ENCODE measurements at places on chromosomes 3 and 15.

GRCh38 chr15:49815526-49815925 lies 194.7 kb downstream of the DTWD1 start:
- no peak for DNase-seq

DNA sequence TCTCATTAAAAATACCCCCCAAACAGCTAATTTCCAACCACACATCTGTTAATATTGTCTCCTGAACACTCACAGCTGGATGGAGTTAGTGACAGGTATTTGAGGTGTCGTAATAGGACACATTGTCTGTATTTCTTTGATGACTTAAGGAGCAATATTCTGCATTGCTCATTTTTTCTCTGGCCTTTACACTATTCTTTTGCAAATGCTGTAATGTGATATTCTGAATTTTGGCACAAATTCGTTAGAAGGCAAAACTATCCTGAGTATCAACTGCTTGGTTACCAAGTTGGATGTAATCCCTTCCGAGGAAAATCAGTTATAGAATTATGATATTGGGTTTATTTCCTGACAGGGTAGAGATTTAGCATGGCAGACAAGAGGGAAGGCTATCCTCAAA lies 1030.2 kb downstream of the MCTP2 start:
- no peak for DNase-seq

GRCh38 chr3:138389144-138389601 lies 40.8 kb downstream of the MRAS start:
- no peak for DNase-seq

DNA sequence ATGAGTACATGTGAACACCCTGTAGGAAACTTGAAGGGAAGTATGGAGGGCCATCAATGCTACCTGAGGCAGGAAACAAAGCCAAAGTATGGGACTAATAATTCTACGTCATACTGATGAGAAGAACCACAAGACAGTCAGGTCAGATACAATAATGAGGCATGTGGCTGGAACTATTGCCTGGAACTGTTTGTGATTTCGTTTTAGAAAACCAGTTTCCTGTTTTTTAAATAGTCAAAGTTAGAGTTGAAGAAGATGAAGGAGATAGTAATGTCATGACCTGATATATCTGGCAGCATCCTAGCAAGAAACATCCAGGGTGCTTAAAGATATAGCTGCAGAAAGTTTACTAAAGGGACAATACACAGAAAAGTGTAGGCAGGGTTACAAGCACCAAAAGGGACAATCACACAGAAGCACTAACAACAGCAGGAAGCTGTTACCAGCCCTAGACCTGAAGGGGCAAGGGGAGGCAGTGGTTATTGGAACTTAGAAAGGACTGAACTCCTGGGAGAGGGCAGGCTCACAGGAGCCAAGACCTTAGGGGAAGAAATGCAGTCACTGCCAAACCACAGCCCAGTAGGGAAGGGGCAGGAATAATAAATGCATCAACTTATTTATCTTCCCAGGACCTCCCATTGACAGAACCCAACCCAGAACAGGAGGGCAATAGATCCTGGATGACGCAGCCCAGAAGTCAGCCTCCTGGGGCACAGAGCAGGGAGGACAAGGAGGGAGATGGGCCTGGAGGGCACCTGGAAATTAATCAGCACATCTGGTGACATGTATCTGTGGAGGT lies 302.1 kb upstream of the STT3B start:
- no peak for DNase-seq

DNA sequence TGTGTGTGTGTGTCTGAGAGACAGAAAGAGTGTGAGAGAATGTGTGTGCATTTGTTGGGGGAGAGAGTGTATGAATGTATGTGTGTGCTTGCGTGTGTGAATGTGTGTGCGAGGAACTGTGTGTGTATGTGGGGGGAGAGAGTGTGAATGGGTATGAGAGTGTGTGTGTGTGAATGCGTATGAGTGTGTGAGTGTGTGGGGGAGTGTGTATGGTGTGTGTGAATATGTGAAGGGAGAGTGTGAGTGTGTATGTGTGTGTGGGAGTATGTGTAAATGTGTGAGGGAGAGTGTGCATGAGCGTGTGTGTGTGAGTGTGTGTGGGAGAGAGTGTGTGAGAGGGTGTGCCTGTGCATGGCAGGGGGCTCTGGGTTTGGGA lies 79.8 kb upstream of the ABHD17C start:
- no peak for DNase-seq

GRCh38 chr3:174358252-174358651 lies 500.9 kb upstream of the NAALADL2 start:
- no peak for DNase-seq

- no peak for DNase-seq
These were observed 13.3 kb upstream of the PLSCR1 start for GRCh38 chr3:146557745-146558144.

GRCh38 chr3:72163809-72164634 lies 379.1 kb upstream of the PROK2 start:
- no peak for DNase-seq

- no peak for DNase-seq
These were observed 144.6 kb downstream of the VGLL4 start for GRCh38 chr3:11499144-11499543.

DNA sequence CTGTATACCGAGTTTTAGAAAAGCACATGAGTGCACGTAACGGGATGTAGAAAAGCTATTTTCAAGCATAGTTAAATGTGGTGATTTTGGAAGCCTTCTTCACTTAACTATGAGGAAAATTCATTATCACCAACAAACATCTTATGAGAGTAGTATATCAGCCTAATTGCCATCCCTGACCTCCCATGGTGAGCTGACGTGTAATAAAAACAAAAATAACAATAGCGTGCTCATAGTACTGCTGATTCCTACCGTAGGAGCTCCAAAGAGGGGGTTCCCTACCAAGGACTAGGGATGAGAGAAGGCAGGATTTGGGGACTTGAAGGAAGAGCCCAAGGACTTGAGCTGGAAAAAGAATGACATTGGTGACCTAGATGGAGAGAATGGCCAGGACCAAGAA lies 16.9 kb downstream of the ST8SIA2 start:
- no peak for DNase-seq

DNA sequence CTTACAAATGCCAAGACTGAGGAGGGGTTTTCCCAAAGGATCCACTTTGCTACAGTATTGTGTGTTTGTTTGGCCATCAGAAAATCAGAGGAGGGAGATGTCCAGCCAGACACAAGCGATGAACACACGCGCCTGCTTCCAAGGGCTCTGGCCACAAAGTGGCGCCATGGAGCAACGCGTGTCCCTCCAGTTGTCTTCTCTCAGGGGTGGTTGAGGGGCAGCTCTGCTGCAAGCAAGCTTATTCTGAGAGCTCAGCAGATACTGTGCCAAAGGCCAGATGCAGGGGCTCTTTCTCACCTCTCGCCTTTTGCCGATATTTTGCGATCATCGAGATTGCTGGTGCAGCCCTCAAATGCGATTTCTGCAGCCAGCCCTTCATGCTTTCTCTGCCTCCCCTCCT lies 88.9 kb upstream of the OSBPL11 start:
- no peak for DNase-seq

DNA sequence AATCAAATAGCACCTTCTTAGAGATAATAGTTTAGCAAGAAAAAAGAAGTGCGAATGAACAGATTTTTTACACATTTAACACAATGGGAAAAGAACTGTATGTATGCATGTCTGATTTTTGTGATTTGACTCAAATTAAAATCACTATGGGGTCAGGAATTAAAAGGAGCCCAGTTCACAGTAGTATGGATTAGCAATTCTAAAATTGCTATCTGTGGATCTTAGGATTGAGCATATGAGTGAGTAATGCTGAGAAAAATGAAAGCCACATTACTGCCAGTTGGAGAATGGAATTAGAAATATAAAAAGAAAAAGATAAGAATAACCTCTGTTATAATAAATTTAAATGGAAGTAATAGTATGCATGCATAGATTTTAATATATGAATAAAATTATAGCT lies 386.8 kb upstream of the PLSCR5 start:
- DNase-seq = no peak

GRCh38 chr3:62615258-62615849 lies 242.0 kb upstream of the FEZF2 start:
- DNase-seq = no peak

- DNase-seq = no peak
These were observed 418.5 kb downstream of the NSUN3 start for GRCh38 chr3:94481226-94481898.

DNA sequence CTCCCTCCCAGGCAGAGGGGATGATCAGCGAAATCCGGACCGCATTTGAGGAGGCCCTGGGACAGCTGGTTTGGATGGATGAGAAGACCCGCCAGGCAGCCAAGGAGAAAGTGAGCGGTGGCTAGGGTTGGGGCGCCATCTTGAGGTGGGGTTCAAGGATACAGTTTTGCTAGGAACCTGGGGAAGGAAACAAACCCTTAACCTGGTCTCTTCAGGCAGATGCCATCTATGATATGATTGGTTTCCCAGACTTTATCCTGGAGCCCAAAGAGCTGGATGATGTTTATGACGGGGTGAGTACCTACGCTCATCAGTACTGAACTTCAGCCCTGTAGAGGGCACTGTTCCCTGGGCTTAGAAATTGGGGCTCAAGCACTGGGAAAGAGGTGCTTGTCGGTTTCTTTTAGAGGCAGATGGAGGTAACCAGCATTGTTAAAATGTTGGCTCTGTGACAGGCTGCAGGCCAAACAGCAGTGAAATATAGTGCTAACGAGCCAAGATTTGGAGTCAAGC lies 9.6 kb upstream of the PSMD2 start:
- peak; percentile 15 for DNase-seq

GRCh38 chr3:86990734-86991481 lies at the start of gene VGLL3:
VGLL3 (minus strand) TSS chr3:86991149; CDS start chr3:86990743, 406 bp downstream.
- no peak for DNase-seq

DNA sequence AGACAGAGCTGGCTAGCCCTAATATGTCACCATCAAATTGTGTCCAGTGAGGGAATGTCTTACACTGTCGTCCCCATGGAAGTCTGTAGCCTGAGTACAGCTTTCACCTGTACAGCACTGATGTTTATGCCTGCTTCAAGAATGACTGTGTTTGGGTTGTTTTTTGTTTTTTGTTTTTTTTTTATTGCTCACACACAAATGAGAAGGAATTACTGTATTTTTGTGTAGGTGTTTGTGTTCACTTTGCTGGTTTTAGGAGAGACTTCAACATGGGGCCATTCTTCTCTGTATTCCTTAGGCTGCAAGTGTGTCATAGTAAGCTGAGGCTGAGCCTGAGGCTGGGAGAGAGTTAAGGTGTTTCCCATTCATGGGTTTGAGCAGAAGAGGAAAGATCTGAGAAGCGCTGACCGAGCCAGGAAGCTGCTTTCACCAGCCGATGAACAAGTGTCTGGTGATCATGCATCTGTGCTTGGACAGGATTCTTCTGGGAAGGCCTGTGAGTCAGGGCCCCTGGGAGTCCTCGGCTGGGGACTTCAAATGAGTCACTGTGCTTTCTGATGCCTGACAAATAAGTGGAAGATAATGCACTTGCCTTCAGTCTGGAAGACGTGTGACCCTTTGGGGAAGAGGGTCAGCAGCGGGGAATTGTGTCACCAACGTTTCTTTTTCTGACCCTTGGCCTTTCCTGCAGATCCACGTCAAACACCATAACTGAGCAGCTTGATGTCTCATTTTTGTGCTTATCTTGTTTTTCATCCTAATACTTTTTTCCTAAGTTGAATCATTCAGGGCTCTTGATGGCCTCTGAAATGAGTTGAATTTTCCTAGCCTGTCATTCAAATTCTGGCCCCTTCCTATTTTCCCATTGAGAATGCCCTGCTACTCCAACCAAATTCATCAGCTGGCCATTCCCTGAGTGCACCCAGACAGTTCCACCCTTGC lies 36.7 kb upstream of the ZBTB38 start:
- DNase-seq = no peak

GRCh38 chr15:101046826-101047225 lies 127.7 kb downstream of the LRRK1 start:
- no peak for DNase-seq

GRCh38 chr3:159616234-159616825 lies 372.3 kb upstream of the IL12A start:
- DNase-seq = no peak

- DNase-seq = no peak
These were observed 7.6 kb downstream of the SCG3 start for GRCh38 chr15:51688863-51689262.

GRCh38 chr15:89326316-89326715 lies 8.3 kb downstream of the POLG start:
- DNase-seq = no peak

GRCh38 chr15:48451736-48452135 lies 120.5 kb downstream of the DUT start:
- DNase-seq = no peak

- DNase-seq = no peak
These were observed 71.0 kb downstream of the B3GNT5 start for GRCh38 chr3:183324083-183324482.

- DNase-seq = no peak
These were observed 1350.2 kb downstream of the ZPLD1 start for GRCh38 chr3:103785017-103785416.

GRCh38 chr3:35422836-35423601 lies 216.3 kb upstream of the ARPP21 start:
- no peak for DNase-seq

- no peak for DNase-seq
These were observed 50.8 kb upstream of the XRN1 start for GRCh38 chr3:142498397-142499180.

- DNase-seq = no peak
These were observed 44.3 kb downstream of the GLB1 start for GRCh38 chr3:33052671-33053070.

- no peak for DNase-seq
These were observed 4.5 kb upstream of the MNS1 start for GRCh38 chr15:56469483-56469882.

GRCh38 chr3:141057946-141058800 lies 7.0 kb downstream of the SPSB4 start:
- DNase-seq = no peak

DNA sequence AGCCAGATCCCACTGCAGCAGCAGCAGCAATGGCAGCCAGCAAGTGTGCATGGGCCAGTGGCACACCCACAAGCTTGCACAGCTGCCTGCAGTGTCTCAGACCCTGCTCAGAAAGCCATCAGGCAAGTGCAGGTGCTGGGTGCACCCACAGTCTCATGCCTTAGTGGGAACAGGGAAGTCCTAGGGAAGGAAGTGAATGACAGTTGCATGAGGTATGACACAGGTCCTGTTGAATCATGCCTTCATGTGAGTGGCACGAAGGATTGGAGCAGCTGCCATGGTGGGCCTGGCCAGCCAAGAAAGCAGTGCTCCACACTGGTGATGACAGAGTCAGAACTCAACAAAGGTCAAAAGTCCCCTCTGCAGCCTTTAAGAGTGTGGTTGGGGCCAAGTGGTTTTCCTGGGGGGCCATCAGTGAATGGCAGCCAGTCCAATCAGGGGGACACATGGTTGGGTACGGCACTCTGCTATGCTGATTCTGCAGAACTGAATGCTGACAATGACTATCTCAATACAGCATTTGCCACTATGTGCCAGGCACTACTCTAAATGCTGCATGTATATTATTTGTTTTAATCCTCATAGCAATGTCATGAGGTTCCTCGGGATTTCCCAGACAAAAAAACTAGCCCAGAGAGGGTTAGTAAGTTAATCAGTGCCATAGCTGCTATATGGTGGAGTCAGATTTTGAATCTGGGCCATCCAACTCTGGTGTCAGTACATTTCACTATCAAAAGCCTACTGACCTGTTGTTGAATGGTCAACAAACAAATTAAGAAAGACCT lies 94.3 kb downstream of the AQP9 start:
- no peak for DNase-seq

GRCh38 chr3:102530415-102531181 lies 95.8 kb downstream of the ZPLD1 start:
- DNase-seq = no peak
